ENCODE measurements at places on chromosomes 12 and 14.

DNA sequence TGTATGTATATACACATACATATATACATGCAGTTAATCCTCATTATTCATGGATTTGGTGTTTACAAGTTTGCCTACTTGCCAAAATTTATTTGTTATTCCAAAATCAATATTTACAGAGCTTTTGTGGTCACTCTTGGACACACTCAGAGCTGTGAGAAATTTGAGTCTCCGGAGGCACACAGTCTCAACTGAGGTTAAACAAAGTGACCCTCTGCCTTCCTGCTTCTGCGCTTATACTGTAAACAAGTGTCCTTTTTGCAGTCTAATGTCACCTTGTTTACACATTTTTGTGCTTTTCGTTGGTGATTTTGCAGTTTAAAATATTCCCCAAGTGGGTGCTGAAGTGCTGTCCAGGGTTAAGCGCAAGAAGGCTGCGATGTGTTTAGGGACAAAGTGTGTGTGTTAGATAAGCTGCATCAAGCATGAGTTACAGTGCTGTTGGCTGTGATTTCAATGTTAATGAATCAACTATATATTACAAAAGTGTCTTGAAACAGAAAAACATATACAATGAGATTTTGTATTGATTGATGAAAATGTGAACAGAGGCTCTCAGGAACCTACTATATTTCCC lies 13.1 kb upstream of the LTA4H start:
- DNase-seq: no peak

DNA sequence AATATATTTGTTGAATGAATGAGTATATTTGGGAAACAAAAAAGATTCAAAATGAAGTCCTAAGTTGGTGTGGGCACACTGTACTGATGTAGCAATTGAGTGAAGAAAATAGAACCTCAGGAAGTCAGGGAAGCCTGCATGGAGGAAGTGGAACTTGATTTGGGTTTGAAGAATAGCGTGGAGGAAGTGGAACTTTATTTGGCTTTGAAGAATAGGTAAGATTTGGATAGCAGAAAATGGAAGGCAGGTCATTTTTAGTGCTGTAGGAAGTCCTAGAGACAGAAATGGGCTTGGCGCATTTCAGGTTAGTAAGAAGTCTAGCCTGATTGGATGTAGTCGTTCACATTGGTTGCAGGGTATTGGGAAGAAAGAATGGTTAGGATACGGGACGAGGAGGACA lies 5.4 kb downstream of the C12orf75 start:
- DNase-seq: no peak

- peak; percentile 76 for DNase-seq
These were observed 10.7 kb downstream of the STAC3 start for GRCh38 chr12:57240066-57240921.

- DNase-seq: peak; percentile 8
These were observed 92.7 kb upstream of the DNM1L start for GRCh38 chr12:32586390-32586789.

- DNase-seq: no peak
These were observed 236.0 kb downstream of the BCL11B start for GRCh38 chr14:99035712-99036610.

- no peak for DNase-seq
These were observed 8.6 kb downstream of the DDIT3 start for GRCh38 chr12:57511588-57512325.

DNA sequence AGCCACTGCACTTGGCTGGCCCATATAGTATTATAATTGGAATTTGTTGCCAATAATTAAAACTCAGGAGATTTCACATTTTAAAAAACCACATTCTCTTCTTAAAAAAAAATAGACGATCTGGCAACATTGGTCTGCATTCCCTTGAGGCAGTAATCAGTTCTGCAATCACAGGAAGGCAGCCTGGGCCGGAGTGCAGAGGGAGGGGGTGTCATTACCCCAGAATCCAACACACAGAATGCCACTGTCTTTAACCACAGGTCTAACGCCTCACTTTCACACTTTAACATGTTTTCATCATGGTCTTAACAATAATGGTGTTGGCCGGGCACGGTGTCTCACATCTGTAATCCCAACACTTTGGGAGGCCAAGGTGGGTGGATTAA lies 100.1 kb downstream of the SCARB1 start:
- no peak for DNase-seq

DNA sequence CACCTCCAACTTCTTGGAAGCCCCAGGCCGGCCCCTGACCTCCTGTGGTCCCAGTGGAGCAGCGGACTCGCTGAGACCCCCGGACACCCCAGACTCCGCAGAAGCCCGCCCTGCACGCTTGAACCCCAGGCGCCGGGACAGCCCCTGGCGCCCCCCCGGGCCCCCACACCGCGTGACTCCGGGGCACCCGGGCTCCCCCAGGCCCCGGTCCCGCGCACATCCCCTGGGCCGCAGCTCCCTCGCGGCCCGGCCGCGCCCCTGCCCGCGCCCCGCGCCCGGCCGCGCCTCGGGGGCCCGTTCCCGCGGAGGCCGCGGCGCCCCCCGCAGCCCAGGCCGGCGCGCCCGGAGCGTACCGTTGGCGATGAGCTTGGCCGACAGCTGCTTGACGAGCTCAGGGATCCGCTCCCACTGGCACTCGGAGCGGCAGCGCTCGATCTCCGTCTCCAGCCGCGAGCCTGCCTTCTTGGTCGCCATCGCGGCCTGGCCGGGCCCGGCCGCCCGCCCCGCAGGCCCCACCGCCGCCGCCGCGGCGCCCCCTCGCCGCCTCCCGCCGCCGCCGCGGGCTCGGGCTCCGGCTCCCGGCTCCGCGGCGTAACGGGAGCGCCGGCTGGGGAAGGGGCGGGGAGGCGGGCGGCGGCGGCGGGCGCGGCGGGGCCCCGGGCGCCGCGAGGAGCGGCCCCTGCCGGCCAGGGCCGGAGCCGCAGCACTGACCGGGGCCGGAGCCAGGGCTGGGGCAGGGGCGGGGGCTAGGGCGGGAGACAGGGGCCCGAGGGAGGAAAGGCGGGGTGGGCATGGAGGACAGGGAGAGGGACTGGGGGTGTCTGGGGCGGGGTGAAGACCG lies at the start of gene TTC7B:
Gene TTC7B, minus strand, starts transcription at position 609 of the 841 bp plus-strand sequence. Its CDS starts 135 bp downstream, at position 474.
- DNase-seq: peak; percentile 50

DNA sequence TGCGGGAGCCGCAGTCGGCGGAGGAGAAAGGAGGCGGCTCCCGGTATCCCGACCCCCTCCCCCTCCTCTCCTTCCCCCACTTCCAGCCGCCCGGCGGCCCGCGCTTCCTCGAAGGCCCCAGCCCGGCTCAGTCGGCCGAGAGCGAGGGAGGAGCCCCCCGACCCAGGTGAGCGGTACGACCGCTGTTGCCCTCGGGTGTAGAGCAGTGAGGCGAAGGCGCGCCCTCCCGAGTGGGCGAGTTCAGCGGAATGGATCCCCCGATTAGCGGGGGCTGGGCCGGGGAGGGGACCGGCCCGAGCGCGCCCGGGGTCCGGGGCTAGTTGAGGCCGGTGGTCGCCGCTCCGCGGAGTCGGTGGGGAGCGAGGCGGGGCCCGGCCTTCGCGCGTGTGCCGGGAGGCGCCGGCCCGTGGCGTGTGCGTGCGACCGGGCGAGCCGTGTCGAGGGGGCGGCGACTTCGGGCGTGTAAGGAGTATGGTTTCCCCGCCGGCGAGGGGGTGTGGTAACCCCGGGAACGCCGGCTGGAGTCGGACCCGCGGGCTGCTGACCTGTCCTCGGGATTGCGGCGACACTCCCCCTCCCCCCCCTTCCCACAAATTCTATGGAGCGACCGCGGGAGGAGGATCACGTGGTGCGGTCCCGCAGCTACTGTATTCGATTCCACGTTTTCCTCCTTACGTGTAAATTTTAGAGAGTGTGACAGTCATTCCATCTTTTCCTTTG lies 501 bp downstream of the RIMKLB start:
- DNase-seq: peak; percentile 61

DNA sequence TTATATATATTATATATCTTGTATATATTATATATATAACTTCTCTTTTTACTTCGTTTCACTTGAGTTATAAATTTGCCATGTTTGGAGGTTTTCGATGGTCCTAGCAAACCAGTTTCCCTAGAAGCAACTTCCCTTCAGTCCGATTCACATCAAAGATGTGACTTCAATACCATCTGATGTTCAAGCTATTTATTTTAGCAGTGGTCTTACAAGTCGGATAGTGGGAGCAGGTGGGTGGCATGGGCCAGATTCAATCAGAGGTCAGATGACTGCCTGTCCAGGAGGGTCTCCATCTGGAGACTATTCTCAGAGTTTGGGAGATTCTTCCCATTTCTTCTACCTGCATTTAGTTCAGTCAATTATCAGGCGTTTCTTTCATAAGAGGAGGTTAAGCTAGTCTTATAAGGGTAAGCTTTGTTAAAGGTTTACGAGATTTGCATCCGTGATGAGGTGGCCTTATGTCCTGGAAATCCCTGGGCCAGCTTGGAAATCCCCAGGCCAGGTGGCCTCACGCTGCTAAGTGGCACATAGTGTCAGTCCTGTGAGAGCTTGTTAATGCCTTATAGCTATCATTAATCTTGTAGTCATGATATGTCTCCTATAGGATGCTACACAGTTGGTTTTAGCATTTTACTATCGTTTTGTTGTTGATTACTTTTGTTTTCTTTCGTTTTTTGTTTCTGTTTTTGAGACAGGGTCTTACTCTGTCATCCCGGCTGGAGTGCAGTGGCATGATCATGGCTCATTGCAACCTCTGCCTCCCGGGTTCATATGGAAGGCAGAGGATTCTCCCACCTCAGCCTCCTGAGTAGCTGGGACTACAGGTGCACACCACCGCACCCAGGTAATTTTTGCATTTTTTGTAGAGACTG lies 145.8 kb downstream of the BICD1 start:
- DNase-seq: no peak

DNA sequence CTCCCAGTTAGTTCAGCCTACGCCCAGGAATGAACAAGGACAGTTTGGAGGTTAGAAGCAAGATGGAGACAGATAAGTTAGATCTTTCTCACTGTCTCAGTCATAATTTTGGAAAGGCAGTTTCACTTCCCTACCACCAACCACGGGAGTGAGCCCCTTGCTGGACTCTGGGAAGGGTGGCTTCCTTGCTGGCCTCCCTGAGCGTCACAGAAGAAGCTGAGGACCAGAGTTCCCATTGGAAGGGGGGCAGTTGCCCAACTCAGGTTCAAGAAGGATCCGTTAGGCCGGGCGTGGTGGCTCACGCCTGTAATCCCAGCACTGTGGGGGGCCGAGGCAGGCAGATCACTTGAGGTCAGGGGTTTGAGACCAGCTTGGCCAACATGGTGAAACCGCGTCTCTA lies 106.2 kb upstream of the MAX start:
- no peak for DNase-seq

GRCh38 chr14:103095210-103095778 lies 769 bp downstream of the EXOC3L4 start:
- no peak for DNase-seq

- DNase-seq: no peak
These were observed 5.3 kb downstream of the NEK9 start for GRCh38 chr14:75121552-75121951.

DNA sequence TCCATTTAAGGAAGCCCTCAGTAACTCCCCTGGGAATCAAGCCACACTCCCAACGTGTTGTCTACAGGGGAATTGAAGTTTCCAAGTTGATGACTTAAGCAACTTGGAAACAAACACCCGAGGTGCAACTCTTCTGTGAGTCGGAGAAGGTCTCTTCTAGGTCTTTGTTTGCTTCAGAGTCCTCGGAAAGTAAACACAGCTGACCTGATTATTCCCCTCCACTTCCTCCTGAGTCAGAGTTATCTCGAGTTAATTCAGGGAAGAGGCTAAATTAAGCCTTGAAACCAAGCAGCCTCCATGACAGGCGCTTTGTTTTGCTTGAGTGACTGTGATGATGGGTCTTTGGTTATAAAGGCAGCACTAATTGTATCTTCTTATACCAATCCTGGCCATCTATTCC lies 41.8 kb downstream of the TUNAR start:
- DNase-seq: no peak

DNA sequence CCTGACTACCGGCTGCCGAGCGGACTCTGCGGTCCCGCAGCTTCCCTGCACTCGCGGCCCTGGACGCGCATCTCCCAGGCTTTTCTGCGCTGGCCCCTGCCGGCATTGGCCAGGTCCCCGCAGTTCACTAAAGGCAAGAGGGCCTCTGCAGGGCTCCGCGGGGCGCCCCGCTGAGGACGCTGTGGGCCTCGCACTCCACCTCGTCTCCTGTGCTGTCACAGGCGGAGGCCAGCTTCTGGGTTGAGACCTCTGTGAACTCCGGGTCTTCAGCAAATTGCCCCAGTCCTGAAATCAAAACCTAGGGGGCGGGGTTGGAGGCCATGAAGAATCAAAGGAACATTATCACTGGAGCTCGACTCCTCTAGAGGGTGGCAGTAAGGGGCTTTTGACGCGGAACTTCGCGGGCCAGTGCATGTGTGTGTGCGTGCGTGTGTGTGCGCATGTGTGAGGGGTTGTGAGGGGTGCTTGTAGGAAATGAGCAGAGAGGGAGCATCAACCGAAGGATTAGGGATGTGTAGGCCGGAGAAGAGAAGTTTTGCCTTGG lies 68.5 kb upstream of the CAPRIN2 start:
- peak; percentile 43 for DNase-seq

GRCh38 chr12:93460902-93461301 lies 6.4 kb upstream of the MRPL42 start:
- DNase-seq: no peak

DNA sequence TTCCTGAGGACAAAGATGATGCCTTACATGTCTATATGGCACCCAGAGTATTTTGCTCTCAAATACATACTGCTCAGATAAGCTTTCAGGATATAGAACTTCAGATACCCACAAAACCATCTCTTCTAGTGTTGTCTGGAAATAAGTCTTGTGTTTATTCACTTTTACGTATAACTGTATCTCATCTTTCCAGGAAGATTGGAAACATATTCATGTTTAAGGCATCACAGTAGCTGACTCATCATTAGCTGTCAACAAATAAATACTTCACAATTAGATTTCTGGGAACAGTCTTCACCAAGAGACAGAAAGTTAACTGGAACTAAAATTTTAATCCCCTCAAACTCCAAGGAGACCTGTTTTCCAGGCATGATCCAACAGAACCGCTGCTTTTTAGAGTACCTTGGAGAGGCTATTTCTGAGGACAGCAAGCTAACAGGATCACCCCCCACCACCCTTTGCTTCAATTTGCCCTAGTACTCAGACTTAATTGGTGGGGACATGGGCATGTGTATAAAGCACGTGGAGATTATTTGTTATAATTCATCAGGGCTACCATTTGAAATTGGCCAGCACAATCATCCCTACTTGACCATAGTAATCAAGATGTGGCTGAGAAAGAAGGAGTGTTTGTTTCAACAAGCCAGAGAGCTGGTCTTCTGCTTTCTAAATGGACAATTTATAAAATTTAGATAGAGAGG lies 129.3 kb upstream of the HIF1A start:
- DNase-seq: no peak

DNA sequence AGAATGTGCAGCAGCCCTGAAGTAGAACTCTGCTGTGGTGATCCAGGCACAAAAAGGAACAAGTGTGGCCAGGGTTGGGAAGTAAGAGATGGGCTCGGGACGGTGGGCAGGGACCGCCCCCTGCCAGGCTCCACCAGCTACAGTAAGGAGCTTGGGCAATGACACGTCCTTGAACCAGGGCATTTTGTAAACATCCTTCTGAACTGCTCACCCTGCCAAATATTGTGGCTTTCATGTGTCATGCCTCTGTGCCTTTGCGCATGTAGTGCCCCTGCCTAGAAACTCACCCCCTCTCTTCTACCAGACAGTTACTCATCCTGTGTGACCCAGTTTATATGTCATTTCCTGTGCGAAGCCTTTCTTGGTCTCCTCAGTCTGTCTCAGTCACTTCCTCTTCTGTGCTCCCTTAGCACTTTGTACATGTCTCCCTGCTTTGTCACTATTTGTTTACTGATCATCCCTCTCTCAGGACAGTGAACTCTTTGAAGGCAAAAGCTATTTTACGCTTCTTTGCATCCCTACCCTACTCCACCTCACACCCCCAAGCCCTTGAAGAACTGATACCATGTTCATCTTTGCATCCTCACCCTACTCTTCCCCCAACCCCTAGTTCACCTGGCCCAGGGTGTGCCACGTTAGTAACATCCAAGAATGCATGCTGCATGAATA lies 108.9 kb upstream of the PLEKHG7 start:
- peak; percentile 72 for DNase-seq
